ENCODE measurements at places on chromosomes 2 and 18.

DNA sequence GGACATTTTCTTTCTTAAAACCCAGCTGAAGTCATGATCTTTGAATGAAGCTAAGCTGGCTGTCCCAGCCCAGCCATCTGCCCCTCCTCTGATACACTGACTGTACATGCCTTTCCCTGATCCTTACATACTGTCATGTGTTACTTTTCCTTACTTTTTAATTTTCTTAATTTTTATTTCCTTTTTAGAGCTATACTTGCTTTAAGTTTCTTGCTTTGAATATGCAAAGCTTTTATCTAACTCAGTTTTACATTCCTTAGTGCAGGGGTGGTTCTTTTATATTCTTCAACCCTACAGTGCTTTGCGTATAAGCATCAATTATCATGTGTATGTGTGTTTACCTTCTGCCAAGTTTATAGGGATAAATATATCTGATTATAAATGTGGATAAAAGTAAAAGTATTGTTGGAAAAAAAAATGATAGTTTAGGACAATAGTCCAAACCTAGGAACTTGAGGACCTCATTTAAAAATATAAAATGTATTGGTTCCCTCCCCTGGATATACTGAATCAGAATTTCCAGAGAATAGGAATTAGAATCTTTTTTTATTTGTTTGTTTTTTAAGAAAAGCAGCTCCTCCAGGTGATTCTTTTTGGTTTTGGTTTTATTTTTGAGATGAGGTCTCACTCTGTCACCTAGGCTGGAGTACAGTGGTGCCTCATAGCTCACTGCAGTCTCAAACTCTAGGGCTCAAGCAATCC, 17.8 kb downstream of the DDX1 start:
- DNase-seq = no peak

DNA sequence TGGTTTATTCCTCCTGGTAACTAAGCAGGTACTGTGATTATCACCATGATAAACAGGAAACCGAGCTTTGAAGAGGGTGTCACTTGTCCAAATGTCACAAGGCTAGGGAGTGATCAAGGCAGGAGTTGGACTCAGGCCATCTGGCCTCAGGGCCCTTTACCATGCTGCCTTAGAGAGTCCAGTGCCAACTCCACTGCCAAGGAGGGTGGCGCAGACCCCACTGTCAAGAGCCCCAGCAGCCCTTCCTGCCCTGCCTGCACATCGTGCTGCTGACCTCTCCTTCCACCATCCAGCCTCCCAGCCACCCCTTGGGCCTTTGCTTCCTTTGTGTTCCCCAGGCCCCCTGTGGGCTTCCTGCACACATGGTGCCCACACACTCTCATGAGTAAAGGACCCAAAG, 48.3 kb downstream of the TNS1 start:
- DNase-seq = no peak

DNA sequence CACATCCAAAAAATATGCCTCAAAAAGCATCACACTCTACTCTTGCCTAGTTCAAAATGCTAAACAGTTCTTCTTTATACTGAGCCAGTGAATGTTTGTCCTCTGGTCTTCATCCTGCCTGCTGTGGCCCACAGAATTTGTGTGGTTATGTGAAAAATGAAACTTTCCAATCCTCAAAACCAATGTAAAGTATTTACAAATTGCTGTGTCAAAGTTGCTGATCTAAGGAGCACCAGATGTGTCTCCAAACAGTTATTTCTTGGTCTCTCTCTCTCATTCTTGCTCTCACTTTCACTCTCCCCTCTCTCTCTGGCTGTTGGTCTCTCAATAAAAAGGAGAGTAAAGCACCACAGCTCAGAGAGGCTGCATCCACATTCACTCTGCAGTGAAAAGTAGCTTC, 23.0 kb downstream of the EPHA4 start:
- no peak for DNase-seq

DNA sequence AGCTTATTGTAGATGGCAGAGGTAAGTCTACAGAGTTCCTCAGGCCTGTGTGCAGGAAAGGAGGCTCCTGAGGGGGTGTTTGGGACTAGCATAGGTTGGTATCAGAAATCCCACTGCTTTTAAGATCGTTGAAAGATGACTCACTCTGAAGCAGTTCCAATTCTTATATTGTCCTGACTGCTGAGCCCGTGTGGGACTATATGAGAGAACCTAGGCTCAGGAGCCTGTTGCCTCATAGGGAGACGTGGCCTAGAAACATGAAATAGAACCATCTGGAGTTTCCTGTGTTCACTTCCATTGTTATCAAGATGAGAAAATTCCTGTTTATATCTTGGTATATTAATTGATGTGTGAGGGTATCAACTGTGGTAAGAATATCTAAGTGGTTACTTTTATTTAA, 5.7 kb downstream of the CCT7 start:
- no peak for DNase-seq

GRCh38 chr2:241052677-241053360, 49.3 kb downstream of the MTERF4 start:
- peak; percentile 8 for DNase-seq

- DNase-seq = no peak
Observed at GRCh38 chr2:240873805-240874714, 5.4 kb downstream of the AGXT start.

DNA sequence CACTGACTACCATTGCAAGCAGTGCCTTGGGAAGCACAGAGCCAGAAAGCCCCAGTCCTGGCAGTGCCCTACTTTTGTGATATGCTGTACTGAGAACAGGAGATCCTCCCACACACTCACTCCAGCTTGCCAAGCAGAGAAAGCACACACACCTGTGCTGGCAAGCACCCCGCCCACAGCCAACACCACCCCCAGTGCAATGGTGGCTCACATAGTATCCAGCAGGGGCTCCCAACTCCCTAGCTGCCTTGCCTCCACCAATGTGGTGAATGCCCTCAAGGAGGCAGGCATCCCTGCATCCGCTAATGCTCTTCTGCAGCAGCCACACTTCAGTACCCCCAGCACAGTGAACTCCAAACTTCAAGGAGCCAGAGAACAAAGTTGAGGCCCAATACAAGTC, 1655.8 kb downstream of the SUCLG1 start:
- no peak for DNase-seq

DNA sequence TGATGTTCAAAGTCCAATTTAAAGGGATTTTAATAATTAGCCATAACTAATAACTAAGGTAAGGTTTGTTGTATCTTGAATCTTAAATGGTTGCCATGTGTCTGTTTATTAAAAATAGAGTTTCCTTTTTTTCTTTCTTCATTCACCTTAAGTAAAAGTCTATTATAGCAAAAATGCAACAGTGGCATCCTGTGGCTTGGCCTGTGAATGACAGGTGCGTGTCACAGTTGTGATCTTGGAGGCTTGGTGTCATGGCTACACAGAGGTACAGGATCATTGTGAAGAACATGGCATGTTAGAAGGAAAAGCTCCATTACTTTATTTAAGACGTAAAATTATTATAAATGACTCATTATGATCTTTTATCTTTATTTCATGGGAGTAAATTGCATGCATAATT, 246.1 kb downstream of the BCL2 start:
- no peak for DNase-seq

- DNase-seq = no peak
Observed at GRCh38 chr18:76252880-76253279, 242.2 kb downstream of the ZNF516 start.

GRCh38 chr2:40550085-40550484, 98.2 kb upstream of the SLC8A1 start:
- DNase-seq = no peak

- no peak for DNase-seq
Observed at GRCh38 chr2:19124135-19124534, 234.3 kb downstream of the OSR1 start.

DNA sequence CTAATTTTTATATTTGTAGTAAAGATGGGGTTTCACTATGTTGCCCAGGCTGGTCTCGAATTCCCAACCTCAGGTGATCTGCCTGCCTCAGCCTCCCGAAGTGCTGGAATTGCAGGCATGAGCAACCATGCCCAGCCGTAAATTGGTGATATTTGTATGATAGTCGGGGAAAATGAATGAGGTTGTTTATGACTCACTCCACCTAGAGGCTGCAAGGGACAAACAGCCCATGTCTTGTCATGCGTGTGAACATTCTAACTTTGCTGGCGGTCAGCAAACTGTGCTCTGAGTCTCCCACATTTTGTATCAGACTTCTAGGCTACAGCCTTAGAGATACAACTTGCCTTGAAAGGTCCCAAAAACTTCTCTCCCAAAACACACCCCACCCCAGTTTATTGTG, 133.5 kb upstream of the DTNA start:
- no peak for DNase-seq

DNA sequence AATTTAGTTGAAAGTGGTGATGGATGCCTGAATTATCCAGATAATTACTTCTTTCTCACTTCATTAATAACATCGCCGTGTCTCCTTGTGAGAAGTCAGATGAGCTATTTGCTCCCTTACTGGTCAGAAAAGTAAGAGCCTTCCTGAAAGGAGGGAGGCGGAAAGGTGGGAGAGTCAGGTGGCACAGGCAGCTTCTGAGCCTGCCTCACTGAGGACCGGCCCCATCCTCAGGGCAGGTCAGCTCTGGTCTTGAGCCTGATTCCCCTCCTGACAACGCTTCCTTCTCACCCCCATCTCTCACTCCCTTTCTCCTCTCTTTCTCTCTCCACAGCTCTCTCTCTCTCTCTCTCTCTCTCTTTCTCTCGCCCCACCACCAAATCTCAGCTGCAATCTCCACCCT, 10.1 kb upstream of the APOB start:
- no peak for DNase-seq

DNA sequence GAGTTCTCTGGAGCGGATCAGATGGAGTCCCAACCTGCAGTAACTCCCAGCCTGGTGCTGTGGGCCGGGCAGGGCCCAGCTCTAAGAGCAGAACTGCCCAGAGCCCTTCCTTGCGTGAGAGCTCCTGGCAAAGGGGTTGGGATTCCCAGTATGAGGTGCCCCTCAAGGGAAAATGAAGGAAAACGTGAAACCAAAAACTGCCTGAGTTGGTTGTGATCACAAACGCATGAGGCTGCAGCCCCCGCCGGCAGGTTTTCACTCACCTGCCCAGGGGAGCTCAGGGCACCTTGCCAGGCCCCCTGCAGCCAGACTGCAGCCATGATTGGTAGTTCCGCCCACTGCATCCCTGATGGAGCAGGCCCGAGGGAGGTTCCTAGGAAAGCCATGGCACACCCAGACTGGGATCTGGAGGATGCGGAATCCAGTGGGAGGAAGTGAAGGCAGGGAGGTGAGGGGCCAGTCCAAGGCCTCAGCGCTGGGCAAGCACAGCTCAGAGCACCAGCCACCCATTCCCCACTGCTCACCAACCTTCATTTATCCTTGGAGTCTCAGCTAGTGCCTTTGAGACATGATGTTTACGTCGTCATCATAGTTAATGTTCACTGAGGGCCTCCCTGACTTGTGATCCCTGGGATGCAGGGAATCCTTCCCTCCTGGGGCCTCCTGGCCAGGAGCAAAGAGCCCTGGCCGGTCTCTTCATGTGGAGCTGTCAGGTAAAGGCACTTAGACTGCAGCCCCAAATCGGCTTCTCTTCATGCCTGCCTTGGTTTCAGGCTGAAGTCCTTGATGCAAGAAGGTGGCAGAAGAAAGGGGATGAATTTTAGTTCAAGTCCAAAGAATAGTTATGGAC, 103.2 kb downstream of the INHBB start:
- no peak for DNase-seq

GRCh38 chr2:138207074-138207930, 243.0 kb downstream of the HNMT start:
- DNase-seq = no peak

DNA sequence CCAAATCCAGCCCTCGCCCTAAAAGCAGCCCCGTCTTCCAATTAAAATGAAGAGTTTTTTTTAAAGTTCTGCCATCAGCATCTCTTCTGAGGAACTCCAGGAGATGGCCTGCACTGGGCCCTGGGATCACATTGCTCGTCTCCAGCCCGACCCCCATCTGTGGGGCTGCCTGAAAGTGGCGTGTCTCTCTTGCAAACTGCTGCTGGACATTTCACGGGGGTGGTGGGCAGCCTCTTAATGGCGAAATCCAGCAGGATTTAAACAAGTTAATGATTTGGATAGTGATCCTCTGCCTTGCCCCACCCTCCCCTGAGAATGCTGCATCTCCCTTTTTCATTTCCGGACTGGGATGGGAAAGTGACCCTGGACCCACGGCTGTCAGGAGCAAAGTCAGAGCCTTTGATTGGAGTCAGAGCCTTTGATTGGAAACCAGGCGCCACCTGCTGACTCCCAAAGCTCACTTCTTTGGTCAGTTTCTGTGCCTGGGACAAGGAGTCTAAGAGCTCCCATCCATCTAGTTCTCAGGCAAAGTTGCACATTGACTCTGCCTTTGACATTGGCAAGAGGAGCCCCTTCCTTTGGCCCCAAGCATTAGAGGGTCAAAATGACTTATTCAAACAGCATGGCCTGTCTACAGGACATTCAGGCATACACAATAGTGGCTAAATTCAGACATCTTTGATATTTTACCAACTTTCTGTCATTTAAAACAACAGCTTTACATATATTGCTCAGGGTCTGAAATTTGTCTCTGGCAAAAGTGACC, 155.2 kb downstream of the SH3BP4 start:
- no peak for DNase-seq

DNA sequence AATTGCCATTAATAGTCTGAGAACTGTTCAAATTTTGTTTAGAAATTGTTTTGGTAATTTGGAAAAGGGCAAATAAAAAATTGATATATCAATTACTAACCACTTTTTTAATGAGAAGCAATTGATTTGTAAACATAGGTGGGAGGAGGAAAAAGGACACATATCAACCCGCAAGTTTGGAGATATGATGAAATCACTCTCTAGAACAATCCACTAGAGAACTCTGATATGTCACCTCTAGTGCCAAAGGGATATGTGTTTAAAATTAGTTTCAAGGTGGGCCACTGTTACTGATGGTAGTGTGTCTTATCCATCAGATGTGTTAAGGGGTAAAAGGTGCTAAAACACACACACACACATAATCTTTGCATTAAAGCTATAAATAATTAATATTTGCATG, 16.6 kb downstream of the IFIH1 start:
- DNase-seq = no peak

- no peak for DNase-seq
Observed at GRCh38 chr2:192236136-192236535, 41.4 kb upstream of the TMEFF2 start.

DNA sequence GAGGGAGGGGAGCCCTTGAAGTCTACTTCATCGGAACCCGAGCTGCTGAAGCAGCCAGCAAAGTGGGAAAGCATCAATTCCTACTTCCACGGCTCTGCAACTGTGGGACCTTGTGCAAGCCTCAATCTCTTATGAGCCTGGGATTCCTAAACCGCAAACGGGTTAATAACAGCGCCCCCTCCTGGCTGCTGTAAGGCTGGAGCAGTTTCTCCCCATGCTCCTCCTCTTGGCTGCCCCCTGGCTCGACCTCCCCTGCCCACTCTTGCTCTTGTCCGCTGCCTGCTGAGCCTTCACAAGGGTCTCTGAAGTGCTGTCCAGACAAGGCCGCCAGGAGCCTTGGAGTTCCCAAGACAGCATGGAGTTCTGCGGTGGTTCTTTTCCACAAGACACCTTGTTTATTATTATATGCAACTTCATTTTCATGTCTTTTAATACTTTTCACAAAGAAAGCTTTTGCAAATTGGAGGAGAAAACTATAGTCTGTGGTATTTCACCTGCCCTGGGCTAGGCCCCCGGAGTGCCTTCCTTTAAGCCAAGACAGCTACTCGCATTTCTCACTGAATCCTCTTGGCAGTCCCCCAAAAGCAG, 157.2 kb downstream of the DDX1 start:
- DNase-seq = no peak
